ENCODE measurements at places on chromosomes 7 and 10.
A peak's percentile ranks its signal among the peaks of the same experiment; 100 is the strongest.

DNA sequence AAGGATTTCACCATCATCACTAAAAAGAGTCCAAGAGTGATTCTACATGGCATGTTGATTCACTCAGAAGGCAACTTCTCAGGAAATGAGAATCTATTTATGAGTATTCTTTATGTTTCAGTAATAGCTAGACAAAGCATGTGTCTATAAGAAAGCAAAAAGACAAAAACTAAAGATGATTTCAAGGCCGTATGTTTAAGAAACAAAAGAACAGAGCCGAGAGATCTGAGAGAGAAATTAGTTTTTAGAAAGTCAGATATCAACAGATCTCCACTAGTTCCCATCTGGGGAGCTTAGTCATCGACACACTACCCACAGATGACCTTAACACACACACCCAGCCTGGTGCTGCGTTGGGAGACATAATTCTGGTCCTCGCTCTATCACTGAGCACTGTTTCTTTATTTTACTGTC, 21.0 kb downstream of the PIP4K2A start:
- DNase-seq = peak; percentile 51

DNA sequence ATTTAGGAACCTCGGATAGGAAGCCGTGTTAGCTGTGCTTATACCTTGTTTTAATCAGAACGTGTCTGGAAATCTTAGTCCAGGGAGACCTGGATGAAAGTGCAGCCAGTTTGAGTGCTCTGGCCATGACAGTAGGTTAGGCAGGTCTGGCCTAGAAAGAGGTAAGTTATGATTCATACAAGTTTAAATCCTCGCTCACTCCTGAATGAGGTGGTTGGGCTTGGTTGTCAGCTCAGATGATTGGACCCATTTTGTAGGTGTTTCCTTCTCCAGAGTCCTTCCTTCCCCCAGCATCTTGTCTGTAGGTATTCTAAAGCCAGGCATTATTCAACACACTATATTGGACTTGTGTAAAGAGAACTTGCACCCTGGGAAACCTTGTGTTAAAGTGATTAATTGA, 561.9 kb upstream of the GALNT17 start:
- DNase-seq = no peak

DNA sequence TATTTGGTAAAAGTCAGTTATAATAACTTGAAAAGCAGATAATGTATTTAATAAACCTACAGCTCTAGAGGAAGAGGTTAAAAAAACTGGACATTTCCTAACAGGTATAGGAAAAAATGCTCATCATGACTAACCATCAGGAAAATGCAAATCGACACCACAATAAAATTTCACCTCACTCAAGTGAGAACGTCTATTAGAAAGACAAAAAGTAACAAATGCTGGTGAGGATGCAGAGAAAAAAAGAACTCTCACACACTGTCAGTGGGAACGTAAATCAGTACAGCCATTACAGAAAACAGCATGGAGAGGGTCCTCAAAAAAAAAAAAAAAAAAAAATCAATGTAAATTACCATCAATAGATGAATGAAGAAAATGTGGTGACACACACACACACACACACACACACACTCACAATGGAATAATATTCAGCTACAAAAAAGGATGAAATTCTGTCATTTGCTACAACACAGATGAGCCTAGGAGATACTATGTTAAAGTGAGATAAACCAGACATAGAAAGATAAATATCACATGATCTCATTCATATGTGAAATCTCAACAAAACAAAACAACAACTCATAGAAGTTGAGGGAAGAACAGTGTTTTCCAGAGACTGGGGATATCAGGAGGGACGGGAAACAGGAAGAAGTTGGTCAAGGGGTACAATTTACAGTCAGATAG, 20.1 kb downstream of the EPC1 start:
- no peak for DNase-seq

GRCh38 chr7:107948645-107949442, 54.1 kb downstream of the LAMB1 start:
- DNase-seq = no peak

- no peak for DNase-seq
Measured at GRCh38 chr10:129043691-129044090, 423.4 kb upstream of the MGMT start.

DNA sequence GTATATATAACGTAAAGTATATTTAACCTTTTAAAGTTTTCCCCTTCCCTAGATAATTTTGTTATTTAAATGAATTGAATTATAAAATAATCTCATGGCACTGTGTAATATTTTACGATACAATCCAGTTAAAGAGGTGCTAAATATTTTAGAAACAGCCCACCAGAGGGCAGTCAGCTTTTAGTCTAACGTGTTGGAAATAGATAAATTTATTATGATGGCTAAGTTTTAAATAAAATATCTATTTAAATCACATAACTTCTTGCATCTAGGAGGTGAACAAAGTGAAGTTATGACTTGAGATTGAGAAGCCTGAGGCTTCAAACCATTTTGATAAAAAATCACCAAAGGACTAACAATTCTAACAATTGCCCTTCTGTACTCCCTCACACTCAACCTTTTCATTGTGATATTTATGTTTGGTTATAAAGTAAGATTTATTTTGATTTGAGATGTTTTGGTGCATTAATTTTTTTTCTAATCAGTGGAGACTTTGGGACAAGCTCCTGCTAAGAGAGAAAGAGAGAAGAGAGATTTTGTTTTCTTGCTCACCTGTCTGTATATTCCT, 171.5 kb upstream of the SP4 start:
- peak; percentile 46 for DNase-seq

DNA sequence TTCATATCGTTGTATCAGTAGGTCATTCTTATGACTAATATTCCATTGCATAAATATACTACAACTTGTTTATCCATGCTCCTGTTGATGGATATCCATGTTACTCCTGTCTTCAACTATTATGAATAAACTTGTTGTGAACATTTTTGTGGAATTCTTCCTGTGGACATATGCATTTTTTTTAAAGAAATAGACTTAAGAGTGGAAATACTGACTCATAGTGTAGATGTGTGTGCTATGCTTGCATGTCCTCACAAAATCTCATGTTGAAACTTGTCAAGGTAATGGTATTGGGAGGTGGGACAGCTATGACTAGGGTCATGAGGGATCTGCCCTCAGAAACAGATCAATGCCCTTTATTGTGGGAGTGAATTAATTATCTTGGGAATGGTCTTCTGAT, 240.5 kb upstream of the PRSS58 start:
- DNase-seq = no peak

DNA sequence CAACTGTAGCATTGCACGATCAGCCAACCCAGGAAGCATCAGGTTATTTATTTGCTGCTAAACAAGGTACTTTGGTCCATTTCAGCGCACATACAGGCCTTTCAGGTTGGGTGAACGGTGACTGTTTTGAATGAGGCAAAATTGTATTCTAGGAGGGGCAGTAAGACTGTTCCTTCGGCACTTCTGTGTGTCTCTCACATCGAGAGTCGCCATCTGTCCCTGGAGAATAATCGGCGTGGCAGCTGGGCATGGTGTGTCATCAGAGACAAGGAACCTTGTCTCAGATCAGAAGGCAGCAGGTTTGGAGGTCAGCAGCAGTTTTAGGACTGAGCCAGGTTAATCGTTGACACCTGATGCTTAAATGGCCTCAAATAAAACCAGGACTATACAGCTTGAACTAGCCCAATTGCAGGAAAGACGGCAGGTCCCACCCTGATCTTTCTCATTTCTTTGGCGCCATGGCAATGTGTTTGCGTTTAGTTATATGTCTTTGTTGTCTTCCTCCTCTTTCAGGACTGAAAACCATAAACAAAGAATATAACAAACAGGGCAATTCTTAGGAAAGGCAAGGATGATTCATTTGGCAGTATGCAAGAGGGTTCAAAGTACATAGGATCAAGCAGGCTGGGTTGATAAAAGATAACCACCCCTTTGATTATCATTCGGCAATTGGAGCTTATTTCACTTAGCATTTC, 92.0 kb upstream of the PRR15 start:
- no peak for DNase-seq

GRCh38 chr10:21724687-21725367, 190.8 kb downstream of the MLLT10 start:
- peak; percentile 68 for DNase-seq

DNA sequence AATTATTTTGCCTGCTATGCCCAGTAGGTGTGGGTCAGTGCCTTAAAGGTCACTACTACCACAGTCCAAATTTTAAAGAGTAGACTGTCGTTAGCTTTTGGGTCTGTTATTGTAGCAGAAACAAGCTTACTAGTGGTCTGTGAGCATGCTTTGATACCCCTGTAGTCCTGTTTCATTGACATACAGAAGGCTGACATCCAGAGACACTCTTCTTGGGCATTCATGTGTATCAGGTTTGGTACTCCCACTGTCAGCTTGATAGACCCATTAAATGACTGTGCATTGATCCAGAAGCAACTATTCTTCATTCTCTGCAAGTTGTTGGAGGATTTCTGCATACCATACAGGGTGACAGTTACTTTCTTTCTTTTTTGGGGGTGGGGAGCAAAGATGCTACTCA, 884.4 kb upstream of the CELF2 start:
- no peak for DNase-seq

- peak; percentile 89 for DNase-seq
Measured at GRCh38 chr7:5699467-5700384, 81.7 kb downstream of the RNF216 start.

DNA sequence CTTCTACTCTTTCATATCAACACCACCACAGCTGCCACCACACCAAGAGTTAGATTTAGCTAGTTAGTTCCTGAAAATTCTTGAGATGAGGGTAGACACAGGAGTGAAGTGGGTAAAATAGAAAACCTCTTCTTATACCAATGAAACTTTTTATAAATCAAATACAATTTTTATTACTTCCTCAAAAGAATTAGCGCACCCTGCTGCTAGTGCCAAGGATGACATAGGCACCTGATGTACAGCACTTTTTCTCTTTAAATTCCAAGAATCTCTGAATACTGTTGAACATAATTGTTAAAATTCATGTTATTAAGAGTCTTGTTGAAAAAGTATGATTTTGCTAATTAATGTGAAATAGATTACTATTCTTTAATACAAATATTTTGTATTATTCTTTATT, 11.4 kb downstream of the ZWINT start:
- no peak for DNase-seq

DNA sequence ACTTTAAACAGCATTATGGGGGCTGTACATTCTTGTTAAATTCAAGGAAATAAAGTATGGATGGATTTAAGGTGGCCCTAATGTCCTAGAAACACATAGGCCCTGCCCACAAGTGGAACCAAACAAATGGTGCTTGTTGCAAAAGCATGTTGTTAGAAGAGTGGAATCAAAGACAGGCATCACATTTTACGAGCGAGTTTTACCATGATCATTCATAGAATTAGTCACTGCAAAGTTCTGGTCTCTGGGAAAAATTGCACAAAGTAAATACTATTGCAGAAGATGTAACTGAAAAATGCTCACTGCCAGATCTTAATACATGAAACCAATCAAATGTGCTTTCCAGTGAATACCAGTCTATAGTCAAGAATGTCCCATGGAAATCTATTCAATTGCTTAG, 677.1 kb downstream of the PARD3 start:
- DNase-seq = no peak

GRCh38 chr7:155809332-155809946, 2.8 kb downstream of the SHH start:
- no peak for DNase-seq

DNA sequence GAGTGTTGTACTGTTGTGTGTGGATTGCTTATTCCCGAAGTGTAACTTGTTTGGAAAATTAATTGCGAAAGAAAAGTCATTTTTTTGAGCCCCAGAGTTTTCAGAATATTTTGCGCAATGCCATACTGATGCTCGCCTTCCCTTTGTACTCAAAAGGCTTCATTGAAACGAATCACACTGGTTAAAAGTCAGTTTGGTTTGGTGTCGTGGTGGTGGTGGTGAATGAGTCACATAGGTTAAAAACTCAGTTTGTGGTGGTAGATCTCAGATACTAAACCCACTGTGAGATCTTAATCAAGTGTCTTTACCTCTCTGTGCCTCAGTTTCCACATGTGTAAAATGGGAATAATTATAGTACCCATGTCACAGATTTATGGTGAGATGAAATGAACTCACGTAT, 61.1 kb upstream of the IL6 start:
- peak; percentile 71 for DNase-seq

GRCh38 chr10:100325158-100325557, 4.9 kb downstream of the PKD2L1 start:
- DNase-seq = no peak

DNA sequence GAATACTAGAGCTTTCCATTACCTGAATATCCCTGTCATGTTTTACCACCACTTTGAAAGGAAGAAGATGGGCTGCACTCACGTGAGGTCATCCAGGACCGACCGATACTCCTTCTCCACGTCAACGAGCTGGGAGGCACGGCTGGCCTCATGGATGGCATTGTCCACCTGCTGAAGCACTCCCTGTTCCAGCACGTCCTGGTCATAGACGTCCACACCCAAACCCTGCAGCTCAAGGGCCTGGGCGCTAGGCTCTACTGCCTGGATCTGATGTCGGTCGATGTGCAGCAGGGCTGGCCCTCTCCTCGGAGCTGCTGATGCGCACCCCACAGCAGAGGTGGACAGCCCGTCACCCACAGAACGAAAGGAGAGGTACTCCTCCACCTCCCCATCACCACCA, 6.5 kb downstream of the ERCC6 start:
- no peak for DNase-seq

DNA sequence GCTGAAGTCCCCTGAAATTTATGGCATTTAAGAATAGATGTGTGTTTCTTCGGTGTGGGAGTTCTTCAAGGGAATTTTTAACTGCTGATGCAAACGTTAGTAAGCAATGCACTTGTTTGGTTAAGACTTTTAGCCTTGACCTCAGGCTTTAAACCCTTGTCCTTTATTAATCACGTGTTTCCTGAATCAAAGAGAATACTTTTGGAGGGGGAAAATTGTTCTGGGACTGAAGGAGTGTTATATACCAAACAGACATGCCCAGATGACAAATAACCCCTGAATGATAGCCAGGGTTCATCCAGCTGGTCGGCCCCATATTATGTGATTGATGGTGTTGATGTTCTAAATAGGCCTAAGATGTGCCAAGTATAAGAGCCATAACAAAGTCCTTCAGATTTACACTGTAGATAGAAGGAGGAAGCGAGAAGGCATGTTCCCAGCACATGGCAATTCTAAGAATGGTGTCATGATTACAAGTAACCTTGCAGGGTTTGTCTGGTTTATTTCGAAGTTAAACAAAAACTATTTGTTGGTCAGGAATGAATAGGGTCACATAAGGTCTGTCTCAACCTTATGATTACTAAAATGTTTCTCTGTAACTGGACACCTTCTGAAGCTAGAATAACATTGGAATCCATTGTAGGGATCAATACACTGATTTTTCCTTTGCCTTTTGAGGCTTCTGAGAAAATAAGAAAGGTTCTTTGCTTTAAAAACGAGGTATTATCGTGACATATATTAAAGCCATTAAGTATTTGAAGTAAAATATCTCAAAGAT, 124.2 kb upstream of the SEM1 start:
- DNase-seq = no peak

- no peak for DNase-seq
Measured at GRCh38 chr10:47438857-47439474, 44.9 kb downstream of the ANXA8 start.

GRCh38 chr7:70456719-70457118, 675.2 kb upstream of the GALNT17 start:
- DNase-seq = peak; percentile 14

- DNase-seq = no peak
Measured at GRCh38 chr7:80499350-80499953, 12.4 kb downstream of the GNAT3 start.

- DNase-seq = no peak
Measured at GRCh38 chr7:113562242-113562641, 356.6 kb downstream of the PPP1R3A start.

Data from activated CD4-positive, alpha-beta T cell treated with anti-CD3 and anti-CD28 coated beads for 36 hours (primary cell).